ENCODE measurements at places on chromosomes 2 and 18.

GRCh38 chr18:28248653-28249052 lies 71.7 kb upstream of the CDH2 start:
- no peak for DNase-seq

GRCh38 chr2:167946441-167946841 lies 301.0 kb downstream of the STK39 start:
- DNase-seq = peak; percentile 31

- DNase-seq = peak; percentile 92
Measured at GRCh38 chr2:216774620-216775019, 79.3 kb upstream of the IGFBP5 start.

GRCh38 chr18:55968550-55968949 lies 380.6 kb upstream of the TCF4 start:
- no peak for DNase-seq

DNA sequence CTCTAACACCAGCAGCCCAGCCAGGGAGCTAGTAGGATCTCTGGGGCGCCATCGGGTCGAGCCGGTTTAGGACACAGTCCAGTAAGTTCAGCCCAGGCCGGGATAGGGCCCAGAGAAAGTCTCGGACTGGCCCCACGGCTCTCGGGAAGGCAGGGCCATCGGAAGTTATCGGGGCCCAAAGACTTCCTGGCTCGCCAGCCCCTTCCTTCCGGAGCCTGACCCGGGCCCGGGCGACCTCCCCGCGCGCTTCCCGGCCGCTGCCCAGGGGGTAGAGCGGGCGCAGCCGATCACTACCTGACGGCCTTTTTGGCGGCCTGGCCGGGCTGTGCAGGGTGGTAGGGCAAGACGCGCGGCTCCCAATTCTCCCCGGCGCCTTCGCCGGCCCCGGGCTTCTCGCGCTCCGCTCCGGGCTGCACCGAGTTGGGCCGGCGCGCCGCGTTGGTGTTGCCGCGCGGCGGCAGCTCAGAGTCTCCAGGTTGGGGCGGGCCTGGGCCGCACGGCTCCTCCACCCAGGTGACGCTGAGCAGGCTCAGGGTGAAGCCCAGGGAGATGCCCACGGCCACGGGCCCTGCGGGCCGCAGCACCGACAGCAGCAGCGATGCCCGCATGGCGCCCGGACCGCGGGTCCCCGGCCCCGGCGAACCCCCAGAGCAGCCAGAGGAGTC lies 546 bp downstream of the CHPF start:
- no peak for DNase-seq

GRCh38 chr2:237883951-237884446 lies 24.6 kb downstream of the RAMP1 start:
- no peak for DNase-seq

DNA sequence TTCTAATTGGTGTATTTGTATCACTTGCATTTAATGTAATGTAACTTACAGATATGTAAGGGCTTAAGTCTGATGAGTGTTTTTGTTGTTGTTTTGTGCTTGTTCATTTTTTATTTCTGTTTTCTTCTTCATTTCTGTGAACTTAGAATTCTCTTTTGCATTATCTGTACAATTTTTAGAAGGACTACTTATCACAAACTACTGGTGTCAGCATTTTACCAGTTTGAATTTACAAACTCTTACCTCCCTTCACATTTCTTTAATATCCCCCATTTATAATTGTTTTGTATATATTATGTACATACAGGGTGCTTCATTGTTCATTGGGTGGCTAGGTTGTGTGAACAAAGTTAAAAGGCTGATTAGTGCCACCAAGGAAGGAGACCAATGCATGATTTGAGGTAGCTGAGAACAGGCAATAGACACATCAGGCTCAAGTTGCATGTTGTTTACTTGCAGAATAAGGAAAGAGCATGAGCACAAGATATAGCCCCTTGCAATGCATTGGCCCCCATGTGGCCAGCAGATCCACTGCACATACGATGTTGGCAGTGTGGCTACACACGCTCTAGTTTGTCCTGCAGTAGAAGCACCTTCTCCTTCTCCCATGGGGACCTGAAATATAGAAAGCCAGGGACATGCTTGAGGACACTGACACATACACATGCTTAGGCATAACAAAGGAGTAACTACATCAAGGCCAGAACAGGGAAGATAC lies 198.2 kb downstream of the CD8B2 start:
- DNase-seq = no peak

DNA sequence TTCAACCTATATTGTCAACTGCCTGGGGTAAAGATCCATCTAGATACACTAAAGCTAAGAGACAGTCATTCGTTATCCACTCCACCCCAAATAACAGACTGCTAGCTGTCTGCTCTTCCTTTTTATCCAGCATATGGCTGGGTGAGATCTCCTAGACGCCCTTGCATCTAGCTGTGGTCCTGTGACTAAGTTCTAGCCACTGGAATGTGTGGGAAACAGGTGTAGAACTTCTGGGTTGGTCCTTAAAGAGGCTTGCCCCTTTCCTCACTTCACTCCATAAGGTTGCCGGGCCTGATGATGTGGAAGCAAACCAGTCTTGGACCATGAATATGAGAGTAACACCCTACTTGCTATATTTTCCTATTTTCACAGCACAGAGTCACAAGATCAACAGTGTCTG lies 3.2 kb downstream of the COA5 start:
- DNase-seq = no peak

GRCh38 chr2:88903749-88904353 lies 212.4 kb downstream of the RPIA start:
- peak; percentile 39 for DNase-seq

- DNase-seq = no peak
Measured at GRCh38 chr2:7849531-7849930, 832.3 kb upstream of the ID2 start.

DNA sequence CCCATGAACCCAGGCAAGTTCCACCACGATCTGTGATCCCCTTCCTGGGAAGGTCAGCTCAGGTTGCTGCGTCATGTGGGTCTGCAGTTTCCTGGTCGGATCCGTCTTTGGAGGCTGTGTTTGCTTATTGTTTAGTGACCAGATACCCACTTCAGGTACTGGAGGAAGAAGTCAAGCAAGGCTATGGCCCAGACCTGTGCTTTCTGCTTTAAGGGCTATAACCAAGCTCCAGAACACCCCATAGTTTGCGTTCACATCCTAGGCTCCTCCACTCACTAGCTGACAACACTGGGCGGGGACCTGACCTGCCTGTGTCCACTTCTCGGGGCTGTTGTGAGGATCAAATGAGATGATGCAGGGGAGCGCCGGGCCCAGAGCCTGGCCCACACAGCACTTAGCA lies 44.0 kb downstream of the MAL start:
- no peak for DNase-seq

DNA sequence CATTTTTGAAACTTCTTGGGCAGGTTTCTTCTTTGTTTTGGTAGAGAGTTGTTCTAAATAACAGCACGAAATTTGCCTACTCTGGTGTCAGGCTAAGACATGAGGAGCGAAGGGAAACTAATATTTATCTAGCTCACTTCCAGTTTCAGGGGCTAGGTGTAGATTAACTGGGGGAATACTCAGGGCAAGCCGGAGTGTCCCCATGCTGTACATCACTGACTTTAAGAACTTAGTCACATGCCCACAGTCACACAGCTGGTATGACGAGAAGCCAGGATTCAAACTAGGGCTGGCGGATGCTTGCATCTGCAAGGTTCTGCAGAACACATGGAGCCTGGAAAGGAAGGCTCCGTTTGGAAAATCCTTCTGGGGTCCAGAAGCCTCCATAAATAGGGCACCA lies 133.3 kb downstream of the ALPK2 start:
- no peak for DNase-seq

- DNase-seq = peak; percentile 4
Measured at GRCh38 chr2:52144590-52144989, 1112.7 kb upstream of the NRXN1 start.

DNA sequence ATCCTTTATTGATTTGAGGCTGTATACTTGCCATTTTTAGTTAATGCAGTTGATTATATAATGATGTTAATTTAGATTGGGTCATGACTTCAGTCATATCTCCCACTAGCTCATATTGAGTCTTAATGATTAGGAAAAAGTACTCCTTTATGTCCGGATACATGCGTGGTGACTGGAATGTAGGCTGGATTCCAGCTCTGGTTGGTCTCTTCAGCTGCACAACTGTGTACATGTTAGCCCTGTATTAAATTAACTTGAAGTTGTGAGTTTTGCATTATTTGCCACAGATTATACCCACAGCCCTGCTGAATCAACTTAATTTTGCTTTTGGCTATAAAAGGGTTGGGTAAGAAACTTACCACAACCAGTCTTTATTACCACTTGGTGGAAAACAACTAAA lies 22.5 kb downstream of the MOB4 start:
- peak; percentile 36 for DNase-seq

DNA sequence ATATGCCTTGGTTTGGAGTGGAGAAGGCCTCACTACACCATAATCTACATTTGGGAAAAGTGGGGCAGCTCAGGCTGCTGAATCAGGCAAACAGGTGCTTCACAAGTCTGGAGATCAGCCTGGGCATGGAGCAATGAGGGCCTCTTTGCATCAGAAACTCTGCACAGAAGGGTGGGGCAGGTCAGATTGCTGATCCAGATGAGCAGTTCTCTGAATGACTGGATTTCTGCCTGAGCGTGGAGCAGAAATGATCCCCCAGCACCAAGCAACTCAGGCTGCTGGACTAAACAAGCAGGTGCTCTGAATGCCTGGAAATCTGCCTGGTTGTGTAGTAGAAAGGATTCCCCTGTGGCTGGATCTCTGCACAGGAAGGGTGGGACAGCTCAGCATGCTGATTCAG lies 605.3 kb upstream of the ZNF804A start:
- DNase-seq = no peak

GRCh38 chr2:203534621-203535077 lies 452 bp downstream of the RAPH1 start:
- no peak for DNase-seq

- DNase-seq = peak; percentile 81
Measured at GRCh38 chr18:23498877-23499276, 4.4 kb upstream of the RMC1 start.

DNA sequence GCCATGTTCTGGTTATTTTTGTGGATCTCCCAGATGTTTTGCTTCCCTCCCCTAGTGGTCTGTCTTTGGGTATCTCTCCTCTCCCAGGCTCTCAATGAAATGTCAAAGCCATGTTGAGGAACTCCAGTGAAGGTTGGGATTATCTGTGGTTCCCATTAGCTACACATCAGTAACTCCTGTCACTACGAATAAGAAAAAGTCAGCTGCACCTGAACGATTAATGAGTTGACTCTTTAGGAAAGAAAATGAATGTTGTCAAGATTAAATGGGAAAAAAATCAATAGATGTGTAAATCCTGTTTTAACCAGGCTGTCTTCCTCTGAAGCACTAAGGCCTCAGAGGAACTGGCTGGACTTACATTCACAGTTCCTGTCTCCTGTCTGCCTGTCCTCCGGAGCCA lies 94.0 kb upstream of the DAPL1 start:
- no peak for DNase-seq

- no peak for DNase-seq
Measured at GRCh38 chr2:219290381-219291171, 11.4 kb downstream of the DNAJB2 start.

DNA sequence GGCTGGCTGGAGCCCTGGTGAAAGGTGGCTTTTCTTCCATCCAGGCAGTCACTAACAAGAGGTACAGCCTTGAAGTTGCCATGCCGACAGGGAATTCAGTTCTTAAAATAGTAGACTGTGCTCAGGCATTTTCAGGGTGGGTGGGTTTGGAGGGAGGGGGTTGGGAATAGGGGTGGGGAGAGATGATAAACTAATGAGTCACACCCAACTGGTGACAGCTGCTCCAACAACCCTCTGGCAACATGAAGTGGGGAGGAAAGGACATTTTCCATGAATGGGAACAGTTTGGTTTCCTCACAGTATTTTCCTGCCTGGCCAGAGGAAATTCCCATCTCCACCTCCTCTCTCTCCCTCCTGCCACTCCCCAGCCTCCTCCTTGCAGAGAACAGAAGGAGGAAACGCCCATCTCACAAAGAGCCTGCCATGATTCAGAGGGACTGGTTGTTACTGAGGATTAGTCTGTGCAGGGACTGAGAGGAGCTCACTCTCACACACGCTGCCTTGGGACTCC lies 113.0 kb upstream of the SLC1A4 start:
- DNase-seq = peak; percentile 92

GRCh38 chr2:43218155-43218701 lies 8.2 kb downstream of the ZFP36L2 start:
- peak; percentile 51 for DNase-seq

- DNase-seq = no peak
Measured at GRCh38 chr2:10453905-10454298, 5.8 kb upstream of the ODC1 start.
